ENCODE measurements at places on chromosomes 7 and 10.

GRCh38 chr10:42999385-43000020 lies 77.4 kb upstream of the RET start:
- DNase-seq: no peak

DNA sequence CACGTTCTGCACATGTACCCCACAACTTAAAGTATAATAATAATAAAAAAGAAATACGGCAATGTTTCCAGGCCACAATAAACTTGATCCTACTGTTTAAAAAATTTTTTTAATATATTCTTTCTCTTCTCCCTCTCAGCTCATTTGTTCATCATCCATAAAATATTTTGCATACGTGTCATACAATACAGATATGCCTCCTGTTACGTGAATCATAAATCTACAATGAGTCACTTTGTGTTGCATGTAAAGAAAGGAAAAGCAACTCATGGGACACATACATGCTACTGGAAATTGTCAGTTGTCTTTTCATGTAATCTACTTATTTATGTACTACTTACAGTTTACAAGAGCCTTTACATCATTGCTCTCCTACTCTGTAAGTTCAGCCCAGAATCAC lies 1.1 kb upstream of the TECTB start:
- no peak for DNase-seq

GRCh38 chr10:9253121-9253520 lies 1198.6 kb downstream of the GATA3 start:
- peak; percentile 13 for DNase-seq

DNA sequence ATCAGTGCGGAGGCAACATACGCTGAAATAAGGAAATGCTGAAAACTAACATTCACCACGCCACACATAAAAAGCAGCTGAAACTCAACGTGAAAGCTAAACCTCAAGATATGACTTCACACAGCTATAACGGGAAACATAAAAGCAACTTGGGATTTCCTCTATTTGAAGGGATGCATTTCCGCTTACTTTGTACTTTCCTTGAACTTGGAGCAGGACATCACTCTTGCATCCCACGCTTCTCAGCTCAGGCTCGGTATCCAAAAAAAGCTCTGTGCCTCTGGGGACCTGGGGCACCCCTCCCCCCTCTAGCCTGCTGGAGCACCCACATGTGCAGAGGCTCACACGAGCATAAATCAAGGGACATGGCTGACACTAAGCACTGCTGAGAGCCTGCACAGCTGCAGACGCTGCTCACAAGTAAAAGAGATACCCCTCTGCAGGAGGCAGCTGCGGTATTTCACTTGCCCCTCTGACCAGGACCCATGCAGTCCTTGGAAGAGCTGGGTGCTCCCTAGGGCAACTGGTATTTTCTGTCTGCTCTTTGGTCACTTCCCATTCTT lies 34.2 kb downstream of the PARD3 start:
- peak; percentile 73 for DNase-seq
